8988T (cell line): ENCODE measurements at places on chromosomes 16 and 17.

DNA sequence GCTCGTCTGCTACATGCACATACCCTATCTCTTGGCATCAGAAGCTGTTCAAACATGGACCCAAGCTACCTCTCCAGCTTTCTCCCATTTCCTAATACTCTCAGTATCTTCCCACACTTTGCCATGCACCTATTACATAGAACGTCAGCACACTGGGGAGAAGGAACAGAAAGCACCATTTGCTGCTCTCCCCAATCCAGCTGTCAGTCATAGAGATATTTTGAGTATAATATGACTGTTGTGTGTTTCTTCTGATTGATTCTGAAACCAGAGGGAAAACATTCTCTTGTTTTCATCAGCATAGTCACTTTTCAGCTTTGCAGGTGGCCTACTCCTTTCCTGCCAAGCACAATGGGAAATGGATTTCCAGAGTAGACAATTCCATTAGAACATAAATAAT is 107.1 kb downstream of the ADAMTS18 start:
- no peak for DNase-seq

- no peak for DNase-seq
These were observed 3.6 kb upstream of the TMEM92 start for GRCh38 chr17:50270435-50271362.

- no peak for DNase-seq
These were observed 9.2 kb downstream of the KDM6B start for GRCh38 chr17:7843257-7843535.

GRCh38 chr16:10584981-10585438 is 4.6 kb upstream of the EMP2 start:
- no peak for DNase-seq

DNA sequence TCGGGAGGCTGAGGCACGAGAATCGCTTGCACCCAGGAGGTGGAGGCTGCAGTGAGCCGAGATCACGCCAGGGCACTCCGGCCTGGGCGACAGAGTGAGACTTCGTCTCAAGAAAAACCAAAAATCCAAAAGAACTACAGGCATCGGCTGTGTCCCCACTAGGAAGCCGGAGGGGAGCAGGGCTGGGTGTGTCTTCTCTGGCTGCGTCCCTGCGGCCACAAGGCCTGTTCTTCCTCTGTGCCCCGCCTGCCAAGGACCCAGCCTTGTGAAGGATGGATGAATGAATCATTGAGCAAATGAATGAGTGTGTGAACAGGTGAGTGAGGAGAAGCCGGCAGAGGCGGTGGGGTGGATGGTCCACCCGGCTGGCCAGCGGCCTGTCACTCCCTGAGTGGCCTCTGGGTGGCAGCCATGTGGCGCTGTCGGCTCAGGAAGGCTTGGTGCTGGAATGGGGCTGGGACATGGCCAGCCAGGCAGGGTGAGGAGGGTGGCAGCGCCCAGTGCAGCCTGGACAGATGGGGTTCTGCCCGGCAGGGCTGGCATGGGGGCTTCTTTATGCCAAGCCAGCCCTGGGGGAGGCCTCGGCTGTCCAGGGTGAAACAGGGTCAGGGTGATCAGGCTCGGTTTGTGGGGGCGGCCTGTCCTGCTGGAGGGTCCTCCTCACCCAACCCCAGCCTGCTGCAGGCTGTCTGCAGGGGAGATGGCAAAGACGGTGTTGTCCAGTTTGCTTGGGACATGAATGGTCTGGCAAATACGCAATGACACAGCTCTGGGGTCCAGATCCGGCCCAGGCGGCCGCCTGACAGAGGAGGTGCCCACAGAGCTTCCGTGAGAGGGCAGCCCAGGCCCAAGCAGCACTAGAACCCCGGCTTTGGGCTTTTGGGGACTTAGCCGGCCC is 21.7 kb downstream of the SLC25A10 start:
- peak; percentile 96 for DNase-seq
